ENCODE measurements at places on chromosomes 2 and 18. TPM values are rescaled to one million over a fixed set of nuclear protein-coding genes. Genes with fewer than 3 reads are reported as not detected.

- DNase-seq = no peak
These were observed 357.6 kb upstream of the KLHL29 start for GRCh38 chr2:23027396-23027795.

DNA sequence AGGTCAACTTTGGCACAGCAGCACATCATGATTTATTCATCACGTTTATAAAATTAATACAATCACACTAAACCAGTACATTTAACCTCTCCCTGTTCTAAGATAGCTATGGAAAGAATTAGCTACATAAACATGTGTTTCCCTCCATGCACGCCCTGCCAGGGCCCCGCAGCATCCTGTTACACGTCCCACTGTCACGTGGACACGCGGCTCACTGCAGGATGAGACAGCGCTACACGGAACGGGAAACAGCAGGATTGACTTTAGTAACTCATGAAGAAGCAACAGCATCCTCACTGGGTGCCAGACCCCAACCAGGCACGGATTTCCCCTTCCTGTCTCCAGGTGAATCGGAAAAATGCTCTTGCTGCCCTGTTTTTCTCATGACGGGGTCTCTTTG is 30.9 kb upstream of the SALL3 start:
- no peak for DNase-seq

DNA sequence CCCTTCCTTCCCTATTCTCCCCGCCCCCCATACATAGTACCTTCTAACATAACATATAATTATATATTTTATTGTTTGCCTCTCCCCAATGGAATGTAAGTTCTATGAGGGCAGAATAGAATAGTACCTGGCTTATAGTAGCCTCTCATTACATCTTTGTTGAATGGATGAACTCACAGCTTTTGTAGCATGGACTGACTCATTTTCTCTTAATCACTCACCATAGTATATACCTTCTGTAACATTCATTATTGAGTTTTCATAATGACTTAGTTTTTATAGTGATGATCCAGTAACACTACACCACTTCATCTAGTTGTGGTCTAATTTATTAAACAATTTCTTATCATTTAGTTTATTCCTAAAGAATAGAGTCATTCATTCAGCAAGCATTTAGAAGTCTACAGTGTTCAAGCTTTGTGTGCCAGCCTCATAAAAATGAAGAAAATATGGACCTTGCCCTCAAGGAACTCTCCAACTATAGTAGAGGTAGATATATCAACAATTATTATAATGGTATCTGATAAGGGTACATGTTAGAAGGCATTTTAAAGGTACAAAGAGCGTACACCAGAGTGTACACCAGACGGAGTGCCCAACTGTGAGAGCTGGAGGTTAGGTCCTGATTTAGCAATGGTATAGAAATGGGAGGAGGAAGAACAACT is 31.1 kb downstream of the NCOA1 start:
- no peak for DNase-seq

The KCNK3 gene
- 1.9 TPM for total RNA-seq

GRCh38 chr2:195489101-195489500 is 167.9 kb upstream of the SLC39A10 start:
- no peak for DNase-seq

GRCh38 chr2:16375351-16375750 is 290.3 kb downstream of the CYRIA start:
- DNase-seq = no peak

The THAP4 gene
- 48.7 TPM for total RNA-seq

- no peak for DNase-seq
These were observed 23.3 kb downstream of the GNLY start for GRCh38 chr2:85717308-85718008.

The ALS2 gene
- 23.6 TPM for total RNA-seq

DNA sequence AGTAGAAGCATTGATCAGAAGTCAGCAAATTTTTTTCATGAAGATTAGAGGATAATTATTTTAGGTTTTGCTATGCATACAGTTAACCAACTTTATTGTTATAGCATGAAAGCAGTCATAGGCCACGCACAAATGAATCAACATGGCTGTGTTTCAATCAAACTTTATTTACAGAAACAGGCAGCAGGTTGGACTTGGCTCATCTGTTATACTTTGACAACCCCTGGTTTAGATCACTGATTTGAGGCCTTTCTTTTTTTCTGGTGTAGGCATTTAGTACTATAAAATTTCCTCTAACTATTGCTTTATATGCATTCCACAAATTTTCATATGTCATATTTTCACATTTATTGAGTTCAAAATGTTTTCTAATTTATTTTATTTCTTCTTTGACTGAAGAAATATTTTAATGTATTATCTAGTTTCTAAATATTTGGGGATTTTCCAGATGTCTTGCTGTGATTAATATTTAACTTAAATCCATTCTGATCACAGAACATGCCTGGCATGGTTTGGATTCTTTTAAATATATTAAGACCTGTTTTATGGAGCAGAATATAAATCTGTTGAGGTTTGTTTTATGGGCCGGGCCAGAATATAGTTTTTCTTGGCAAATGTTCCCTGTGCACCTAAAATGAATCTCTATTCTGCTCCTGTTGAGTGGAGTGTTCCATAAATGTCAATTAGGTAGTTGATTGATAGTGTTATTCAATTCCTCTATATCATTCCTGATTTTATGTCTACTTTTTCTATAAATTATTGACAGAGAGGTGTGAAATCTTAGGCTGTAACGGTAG is 116.3 kb upstream of the KLHL29 start:
- no peak for DNase-seq

The OR6B3 gene
- total RNA-seq = not detected

The CCBE1 gene
- 2.3 TPM for total RNA-seq

DNA sequence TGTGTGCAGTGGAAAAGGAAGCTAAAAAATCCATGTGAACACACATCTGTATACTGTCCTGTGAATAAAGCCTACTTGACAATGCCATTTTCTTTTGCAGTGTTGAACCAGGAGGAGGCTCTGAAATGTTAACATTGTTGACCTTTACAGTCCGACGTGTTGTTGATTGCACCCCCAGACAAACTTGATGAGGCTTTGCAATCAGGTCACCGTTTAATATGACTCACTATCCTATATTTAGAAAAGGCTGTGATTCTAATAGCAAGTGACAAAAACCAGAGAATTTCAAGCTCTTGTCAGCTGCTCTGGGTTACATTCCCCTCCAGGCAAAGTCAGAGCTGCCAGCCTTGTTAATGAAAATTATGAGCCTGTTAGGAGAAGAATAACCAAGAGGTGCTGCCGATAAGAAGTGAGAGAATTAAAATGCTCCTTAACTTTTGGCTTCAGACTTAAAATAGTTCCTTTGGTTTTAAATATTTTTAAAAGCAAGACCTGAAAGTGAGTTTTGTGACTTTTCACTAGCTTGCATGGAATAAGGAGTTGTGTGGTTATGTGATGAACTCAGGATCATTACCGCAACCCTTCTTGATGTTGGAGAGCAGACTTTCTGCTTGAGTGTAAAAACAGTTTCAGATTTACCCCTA is 162.1 kb downstream of the QPCT start:
- no peak for DNase-seq

- DNase-seq = no peak
These were observed 143.9 kb downstream of the LTBP1 start for GRCh38 chr2:33090553-33091134.
